ENCODE measurements at places on chromosomes 2 and 18.

GRCh38 chr2:202721621-202722020, 86.9 kb downstream of the FAM117B start:
- no peak for DNase-seq

DNA sequence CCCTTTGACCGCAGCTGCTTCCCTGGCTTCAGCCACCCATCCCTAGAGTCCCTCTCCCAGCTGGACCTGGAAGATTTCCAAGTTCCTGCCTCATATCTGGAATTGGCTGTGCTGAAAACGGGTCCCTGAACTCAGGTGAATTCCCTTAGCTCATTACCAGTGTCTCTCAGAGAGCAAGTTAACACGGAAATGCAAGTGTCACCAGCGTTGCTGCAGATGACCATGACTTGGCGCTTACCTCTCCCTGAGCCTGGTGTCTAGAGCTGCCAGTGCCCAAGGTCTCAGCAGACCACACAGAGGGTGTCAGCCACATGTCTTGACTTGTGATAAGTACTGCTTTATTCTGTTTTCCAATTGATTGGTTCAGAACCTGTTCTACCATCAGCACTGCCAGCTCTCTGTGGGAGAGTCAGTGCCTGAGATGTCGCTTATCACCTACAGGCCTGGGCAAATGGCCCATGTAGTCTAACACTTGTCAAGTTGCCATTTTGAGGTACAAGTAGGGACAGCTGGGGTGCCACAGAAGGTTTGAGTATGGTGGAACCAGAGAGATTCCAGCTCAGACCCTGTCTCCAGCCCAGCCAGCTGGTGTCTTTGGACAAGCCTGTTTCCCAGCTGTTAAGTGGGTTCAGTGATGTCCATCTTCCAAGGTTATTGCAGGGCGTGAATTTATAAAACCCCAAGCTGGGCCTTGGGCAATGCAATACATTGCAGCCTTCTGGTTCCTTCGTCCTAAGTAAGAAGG, 48.7 kb downstream of the LYPD1 start:
- DNase-seq = no peak

DNA sequence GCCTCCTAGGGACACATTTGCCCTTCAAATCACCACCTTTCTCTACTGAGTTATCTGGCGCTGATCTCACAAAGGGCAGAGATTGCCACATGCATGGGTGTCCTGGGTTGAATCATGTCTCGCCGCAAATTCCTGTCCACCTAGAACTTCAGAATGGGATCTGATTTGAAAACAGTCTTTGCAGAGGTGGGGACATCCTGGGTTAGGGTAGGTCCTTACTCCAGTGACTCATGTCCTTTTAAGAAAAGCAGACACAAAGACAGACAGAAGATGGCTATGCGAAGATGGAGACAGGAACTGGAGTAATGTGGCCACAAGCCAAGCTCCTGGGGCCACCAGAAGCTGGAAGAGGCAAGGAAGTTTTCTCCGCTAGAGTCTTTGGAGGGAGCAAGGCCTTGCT, 197.4 kb upstream of the SMIM21 start:
- DNase-seq = no peak

- no peak for DNase-seq
Observed at GRCh38 chr2:116859708-116860107, 954.8 kb upstream of the DDX18 start.

DNA sequence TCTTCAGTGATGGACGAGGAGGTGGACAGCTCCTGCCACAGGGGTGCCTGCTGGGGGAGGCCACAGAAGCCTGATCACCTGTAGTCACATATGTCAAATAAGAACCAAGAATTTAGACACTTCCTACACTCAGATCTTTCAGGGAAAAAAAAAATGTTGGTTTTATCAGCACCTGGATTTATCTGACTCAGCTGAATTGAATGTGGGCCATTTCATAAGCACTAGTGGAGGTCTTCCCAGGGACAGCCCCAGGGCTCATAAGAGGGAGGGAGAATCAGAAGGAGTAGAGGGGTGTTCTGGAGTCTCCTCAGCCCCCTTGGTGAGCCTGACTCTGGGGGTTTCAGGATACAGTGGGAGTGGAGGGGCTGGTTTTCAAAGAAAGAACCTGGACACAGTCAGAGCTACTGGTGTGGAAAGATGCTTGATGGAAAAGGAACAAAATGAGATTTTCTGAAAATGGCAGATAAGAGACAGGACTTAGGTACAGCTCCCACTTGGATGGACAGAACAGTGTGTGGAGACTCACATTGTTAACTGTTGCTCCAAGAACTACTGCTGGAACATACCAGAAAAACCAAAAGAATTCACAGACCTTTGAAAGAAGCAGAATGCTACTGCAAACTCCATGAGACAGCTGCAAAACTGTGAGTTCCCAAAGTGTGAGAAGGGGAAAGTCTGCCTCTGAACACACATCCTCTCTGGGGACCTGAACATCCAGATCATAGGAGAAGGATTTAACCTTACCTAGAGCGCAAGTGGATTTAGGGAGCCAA, 45.4 kb downstream of the LCT start:
- no peak for DNase-seq

DNA sequence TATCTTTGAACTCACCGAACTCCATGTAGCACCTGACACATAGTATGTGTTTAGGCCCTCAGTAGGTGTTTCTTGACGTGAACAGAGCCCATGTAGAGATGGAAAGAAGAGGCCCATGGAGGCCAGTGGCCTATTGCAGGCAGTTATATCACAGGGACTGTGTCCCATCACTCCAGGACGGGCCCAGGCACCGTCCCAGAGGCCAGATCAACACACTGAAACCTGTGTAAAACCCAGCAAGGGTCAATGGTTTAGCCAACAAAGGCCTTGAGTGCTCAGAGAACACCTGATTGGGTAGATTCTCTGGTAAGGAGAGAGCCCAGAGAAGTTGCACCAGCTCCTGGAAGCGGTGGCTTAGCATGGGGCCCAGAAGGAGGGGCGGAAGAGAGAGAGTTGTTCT, 82.8 kb downstream of the INHBB start:
- no peak for DNase-seq

GRCh38 chr2:96271995-96272394, 6.0 kb downstream of the CIAO1 start:
- DNase-seq = no peak

DNA sequence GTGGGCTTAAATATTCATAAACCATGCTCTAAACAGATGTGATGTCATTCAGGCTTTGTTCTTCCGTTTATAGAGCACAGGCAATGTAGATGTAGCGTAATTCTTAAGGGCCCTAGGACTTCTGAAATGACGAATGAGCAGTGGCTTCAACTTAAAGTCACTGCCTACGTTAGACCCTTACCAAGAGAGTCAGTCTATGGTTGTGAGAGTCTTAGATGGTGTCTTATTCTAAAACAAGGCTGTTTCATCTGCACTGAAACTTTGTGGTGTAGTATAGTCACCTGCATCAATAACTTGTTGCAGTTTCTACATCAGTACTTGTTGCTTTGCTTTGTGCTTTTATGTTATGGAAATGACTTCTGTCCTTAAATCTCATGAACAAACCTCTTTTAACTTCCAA, 56.0 kb downstream of the PIK3C3 start:
- DNase-seq = no peak

- DNase-seq = no peak
Observed at GRCh38 chr18:44835703-44836102, 155.0 kb downstream of the SETBP1 start.

DNA sequence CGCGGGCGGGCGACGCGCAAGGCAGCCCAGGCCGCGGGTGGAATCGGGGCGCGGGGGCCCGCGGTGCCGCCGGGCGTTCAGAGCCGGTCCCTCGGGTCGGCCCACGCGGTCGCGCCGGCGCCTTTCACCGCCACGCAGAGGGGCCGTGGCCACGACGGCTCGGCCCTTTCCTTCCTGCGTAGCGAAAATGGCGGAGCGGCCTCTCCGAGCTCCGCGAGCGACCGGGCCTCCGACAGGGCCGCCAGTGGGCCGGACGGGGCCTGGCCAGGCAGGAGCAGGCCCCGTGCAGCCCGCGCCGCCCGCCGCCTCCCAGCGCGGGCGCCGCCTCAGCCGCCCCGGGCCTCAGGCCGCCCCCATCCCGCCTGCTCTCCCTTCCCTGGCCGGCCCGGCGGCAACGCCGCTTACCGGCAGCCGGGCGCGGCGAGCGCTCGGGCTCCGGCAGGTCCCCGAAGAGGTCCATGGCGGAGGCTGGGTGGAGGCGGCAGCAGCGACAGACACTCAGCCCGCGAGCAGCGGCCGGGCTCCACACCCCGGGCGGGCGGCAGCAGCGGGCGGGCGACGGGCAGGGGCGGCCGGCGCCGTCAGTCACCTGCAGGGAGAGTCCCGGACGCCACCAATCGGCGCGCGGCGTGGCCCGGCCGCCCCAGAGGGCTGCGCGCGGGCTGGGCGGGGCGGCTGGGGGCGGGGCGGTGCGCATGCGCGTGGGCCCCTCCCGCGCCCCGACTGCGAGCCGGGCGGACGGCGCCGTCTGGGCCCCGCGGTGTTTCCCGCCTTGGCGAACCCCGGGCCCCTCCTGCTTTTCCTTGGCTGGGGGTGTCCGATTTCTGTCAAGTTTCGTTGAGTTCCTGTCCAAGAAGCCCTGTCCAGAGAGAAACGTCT, at the start of gene ILKAP:
Gene ILKAP (minus strand): TSS at position 602 of the 879 bp plus-strand sequence. CDS start 142 bp downstream, at position 460.
- peak; percentile 95 for DNase-seq

DNA sequence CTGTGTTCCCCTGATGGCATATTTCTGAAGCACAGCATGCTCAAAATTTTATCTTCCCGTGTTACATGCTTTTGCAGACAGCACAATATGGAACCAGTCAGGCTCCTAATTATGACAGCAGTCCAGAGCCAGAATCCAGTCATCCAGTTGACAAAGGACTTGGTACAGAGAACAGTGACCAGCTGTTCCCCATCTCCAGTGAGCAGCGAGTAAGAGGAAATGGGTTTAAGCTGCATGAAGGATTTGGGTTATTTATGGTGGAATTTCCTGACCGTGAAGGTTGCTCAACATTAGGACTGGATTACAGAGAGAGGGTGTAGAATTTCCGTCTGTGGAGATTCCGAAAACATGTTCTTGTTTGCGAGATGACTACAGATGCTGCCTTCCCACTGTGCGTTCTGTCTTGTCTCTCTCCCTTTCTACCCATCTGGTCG, 24.4 kb downstream of the SGPP2 start:
- no peak for DNase-seq

GRCh38 chr2:220891405-220891804, 680.7 kb downstream of the EPHA4 start:
- no peak for DNase-seq

GRCh38 chr2:72583376-72583775, 242.5 kb downstream of the EXOC6B start:
- DNase-seq = no peak

- DNase-seq = no peak
Observed at GRCh38 chr2:46521215-46521683, 41.9 kb downstream of the TMEM247 start.

- no peak for DNase-seq
Observed at GRCh38 chr18:24482821-24483220, 22.4 kb downstream of the HRH4 start.

DNA sequence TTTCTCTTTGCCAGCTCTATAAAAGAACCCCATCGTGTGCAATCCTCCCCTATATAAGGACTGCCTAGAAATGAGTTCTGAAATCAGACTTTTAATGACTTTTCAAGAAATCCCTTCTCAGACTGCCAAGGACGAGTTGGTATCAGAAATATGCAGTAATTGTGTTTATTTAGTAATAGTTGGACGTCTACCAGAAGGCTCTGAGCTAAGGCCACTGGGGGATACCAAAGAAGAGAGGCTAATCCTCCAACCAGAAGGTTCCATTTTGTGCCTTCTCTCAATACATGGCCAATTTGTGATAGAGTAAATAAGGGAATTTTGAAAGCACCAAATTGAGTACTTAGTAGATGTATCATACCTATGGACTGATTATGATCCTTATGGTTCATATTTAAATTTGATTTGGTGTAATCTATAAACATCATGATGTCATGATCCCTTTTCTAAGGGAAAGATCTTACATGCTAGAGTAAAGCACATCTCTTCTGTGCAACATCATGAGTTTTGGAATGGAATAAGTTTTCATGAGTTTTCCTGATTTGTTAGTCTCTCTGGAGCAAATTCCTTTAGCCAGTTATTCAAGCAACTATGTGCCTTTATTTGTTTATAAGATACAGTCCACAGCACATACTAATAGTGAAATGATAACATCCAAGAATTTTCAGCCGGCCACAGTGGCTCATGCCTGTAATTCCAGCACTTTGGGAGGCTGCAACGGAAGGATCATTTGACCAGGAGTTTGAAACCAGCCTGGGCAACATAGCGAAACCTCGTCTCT, 82.2 kb upstream of the LTBP1 start:
- DNase-seq = no peak

DNA sequence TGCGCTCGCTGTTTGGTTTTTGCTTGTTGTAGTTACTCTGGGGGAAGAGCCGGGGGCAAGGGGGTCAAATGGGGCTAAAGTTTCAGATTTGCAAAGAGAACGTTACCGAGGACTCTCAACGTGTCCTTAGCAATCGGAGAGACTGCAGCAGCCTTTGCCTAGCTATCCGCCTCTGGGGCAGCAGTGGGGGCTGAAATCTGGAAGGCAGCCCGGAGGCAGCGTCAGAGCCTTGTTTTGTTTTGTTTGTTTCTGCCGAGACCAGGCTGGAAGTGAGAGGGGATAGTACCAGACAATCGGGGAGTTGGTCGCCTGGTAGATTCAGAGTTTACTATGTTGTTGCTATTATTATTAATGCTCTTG, 1.2 kb downstream of the CDH20 start:
- no peak for DNase-seq

DNA sequence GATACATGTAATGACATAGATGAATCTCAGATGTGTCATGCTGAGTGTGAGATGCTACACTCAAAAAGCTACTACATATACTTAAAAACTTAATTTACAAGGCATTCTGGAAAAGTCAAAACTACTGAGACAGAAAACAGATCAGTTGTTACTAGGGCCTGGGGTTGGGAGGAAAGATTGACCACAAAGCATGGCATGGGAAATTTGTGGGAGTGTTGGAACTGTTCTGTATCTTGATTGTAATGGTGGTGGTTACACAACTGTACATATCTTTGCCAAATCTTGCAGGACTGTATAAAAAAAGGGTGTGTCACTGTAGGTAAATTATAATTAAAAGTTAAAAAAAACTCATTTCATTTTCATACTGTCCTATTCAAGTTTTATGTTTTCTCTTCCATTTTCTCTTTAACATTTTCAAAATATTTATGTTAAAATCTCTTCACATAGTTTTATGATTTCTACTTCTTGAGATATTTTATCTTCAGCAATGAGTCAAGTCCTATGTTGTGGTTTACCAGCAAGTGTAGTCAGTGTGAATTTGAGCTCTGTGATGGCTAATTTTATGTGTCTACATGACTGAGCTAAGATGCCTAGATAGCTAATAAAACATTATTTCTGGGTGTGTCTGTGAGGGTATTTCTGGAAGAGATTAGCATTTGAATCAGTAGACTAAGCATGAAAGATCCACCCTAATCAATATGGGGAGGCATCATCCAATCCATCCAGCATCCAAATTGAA, 58.6 kb upstream of the VRK2 start:
- DNase-seq = no peak

GRCh38 chr18:27017901-27018500, 152.5 kb upstream of the AQP4 start:
- DNase-seq = no peak

GRCh38 chr2:126990605-126991532, 92.2 kb downstream of the TEX51 start:
- DNase-seq = no peak

GRCh38 chr2:222525811-222526210, 101.5 kb downstream of the SGPP2 start:
- no peak for DNase-seq

- no peak for DNase-seq
Observed at GRCh38 chr2:222897898-222898297, 37.1 kb downstream of the ACSL3 start.
